ENCODE measurements at places on chromosomes 6 and 20.

- DNase-seq, result no peak
Measured at GRCh38 chr6:83852528-83853177, 507 bp upstream of the RIPPLY2 start.

DNA sequence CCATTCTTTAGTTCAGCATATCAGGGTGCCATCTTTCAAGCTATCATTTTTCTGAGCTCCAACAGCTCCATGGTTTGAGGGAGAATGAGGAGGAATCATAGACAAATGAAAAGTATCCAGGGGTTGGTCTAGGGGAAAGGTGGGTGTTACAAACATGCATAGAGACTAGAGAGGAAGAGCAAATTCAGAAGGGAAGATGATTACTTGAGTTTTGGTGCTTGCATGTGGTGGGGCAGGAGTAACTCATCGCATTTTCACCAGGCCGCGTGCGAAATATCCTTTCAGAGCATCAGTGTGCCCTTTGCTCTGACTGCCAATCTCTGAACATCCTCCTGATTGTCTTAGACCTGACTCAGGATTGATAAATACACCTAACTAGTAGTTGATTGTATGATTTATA lies 7.7 kb upstream of the BICRAL start:
- DNase-seq, result no peak

- DNase-seq, result no peak
Measured at GRCh38 chr6:73078908-73079610, 146.2 kb downstream of the KHDC1L start.

- DNase-seq, result no peak
Measured at GRCh38 chr6:83057705-83058321, 7.8 kb downstream of the UBE3D start.

DNA sequence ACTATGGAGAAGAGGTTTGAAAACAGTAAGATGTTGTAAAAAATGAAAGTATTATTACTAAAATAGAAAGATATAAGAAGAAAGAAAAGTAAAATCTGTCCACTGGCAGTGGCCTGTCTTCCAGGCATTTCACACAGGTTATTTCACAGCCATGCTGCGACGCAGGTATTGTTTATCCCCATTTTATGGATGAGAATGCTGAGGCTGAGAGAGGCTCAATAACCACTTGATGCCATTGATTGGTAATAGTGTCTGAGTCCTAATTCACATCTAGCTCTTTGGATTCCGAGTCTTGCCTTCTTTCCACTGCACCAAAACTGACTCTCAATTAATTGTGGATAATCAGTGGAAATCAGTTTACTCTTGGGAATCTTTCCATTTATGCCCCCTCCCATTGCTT lies 37.2 kb upstream of the IL20RA start:
- no peak for DNase-seq

DNA sequence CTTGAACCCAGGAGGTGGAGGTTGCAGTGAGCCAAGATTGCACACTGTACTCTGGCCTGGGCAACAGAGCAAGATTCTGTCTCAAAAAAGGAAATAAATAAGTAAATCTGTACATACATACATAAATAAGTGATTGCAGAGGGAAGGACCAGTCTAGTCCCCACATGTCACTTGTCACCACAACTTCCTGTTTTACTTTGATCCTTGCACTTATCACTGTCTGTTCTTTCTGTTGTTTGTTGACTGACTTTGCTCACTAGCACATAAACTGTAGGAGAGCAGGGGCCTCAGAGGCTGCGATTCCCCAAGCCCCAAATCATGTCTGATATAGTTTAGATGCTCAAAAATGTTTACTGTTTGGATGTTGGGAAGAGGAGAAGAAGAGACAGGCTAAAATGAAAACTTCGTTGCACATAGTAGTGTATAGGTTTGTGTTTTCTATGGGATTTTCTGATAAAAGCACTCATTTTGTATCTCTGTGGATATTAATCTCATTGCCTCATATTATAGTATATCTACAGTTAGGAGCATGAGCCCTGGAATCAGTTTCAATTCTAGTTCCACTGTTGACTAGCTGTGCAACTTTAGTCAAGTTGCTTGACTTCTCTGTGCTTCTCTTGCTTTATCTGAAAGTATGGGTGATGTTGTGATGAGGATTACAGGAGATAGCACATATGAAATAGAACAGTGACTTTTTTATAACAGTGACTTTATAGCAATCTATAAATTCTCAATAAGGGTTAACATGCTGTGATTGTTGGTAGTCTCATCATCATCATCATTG lies 165.0 kb downstream of the TBC1D7 start:
- DNase-seq, result no peak

- DNase-seq, result peak; percentile 27
Measured at GRCh38 chr6:122008101-122008999, 391.1 kb upstream of the HSF2 start.

GRCh38 chr20:57658447-57658832 lies 38.2 kb upstream of the ZBP1 start:
- no peak for DNase-seq

GRCh38 chr6:162705736-162706135 lies 21.8 kb downstream of the PRKN start:
- DNase-seq, result no peak

DNA sequence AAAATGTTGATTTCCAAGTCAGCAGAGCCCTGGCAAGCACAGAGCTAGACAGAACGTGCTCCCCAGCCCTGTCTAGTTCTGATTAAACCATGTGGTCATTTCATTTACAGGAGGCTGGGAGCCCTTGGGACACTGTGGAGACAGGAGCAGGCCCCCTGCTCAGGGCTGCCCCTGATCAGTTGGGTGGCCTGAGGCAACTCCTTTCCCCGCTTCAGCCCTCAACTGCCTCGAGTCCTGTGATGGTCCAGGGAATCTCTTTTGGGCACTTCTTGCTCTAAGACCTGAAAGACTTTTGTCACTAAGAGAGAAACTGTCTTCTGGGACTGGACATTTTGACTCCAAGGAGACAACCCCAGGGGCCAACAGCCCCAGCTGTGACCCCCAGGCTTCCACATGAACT lies 13.5 kb downstream of the DYNLRB1 start:
- no peak for DNase-seq

GRCh38 chr20:57849121-57849520 lies 139.3 kb upstream of the PMEPA1 start:
- peak; percentile 24 for DNase-seq

DNA sequence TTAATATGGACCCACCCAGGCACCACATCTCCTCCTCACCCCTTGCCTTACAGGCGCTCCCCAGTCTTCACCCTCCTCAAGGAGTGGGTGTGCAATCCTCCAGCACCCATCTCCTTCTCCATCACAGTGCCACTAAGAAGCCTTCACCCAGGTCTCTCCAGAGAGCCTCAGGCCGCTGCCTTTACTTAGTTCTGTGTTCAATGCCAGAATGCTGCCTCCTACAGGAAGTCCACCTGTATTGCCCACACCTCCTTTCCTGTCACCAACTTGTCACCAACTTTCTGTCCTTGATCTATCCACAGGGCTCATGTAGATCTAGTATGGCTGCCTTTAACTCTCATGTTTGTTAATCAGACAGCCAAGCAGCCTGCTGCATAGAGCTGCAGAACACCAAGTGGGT lies 586 bp upstream of the LST1 start:
- DNase-seq, result no peak

- no peak for DNase-seq
Measured at GRCh38 chr6:111242452-111242851, 155.1 kb downstream of the SLC16A10 start.
